ENCODE measurements at places on chromosomes 11 and 22.
A peak's percentile ranks its signal among the peaks of the same experiment; 100 is the strongest.

DNA sequence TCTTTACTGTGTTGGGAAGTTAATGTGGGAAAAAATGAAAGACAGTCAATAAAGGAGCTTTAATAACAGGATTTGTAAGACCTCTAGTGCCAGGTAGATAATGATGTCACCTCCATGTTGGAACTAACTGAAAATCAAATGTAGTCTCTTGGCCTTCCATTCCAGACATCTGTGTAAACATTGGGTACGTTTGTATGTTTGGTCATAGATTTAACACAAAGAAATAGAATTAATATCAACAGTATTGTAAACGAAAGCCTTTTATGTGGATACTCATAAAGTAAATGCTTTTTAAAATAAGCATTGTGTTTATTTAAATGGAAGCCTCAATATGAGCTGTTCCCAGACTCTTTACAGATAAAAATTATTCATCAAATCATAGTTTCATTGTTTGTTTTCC is 605.7 kb downstream of the METTL15 start:
- DNase-seq, result no peak

DNA sequence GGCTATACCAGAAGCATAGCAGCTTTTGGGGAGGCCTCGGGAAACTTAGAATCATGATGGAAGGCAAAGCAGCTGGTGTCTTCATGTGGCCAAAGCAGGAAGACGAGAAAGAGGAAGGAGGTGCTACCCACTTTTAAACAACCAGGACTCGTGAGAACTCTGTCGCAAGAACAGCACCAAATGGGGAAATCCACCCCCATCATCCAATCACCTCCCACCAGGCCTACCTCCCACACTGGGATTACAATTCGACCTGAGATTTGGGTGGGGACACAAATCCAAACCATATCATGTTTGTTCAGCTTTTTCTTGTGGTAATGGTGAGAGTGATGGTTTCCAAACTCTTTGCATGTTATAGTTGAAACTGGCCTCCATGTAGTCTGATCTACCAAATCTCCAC is 32.5 kb upstream of the OR10D3 start:
- DNase-seq, result no peak

DNA sequence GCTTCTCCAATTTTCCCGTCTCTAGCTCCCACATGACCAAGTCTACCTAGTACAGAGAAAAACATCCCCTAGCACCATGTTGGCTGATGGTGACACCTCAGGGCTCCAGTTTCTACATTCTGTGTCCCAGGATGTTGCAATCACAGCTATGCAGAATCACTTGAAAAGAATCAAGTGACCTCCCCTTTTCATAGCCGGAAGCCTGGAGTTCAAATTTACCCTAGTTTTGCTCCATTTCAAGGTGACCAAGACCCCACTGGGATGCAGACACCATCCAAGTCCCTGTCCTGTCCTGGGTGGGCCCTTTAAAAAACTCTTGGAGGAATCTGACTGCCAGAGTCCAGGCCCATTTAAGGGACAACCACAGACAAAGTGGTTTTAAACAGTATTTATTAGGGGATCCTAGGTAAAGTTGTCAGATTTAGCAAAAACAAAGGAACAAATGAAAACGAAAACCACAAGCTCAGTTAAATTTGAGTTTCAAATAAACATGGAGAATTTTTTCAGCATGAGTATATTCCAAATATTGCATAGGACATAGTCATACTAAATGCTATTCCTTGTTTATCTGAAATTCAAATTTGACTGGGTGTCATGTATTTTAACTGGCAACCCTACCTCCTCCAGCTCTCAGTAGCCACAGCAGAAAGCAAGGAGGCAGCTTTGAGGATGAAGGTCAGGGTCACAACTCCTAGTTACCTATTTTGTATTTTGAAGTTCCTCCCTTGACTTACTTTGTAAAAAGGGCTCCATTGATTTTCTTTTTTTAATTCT is 52.4 kb downstream of the MIAT start:
- no peak for DNase-seq

GRCh38 chr22:26508148-26508547 is 4.1 kb downstream of the TFIP11 start:
- no peak for DNase-seq

DNA sequence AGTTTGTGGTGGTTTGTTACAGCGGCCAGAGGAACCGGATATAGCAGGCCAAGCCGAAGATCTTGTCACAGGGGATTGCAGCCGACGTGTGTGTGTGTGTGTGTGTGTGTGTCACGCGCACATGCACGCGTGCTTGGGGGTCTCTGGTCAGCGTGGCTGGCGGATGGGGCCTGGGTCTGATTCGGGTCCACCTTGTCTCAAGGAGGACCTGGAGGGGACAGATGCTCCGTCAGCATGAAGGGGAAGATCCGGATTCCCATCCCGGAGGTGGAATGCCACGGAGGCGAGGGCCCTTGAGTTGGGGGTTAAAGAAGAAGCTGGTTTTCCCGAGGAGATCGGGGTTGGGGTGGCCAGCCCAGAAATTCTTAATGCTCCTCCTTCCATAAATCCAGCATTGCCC is 1237.8 kb downstream of the BRD1 start:
- no peak for DNase-seq

DNA sequence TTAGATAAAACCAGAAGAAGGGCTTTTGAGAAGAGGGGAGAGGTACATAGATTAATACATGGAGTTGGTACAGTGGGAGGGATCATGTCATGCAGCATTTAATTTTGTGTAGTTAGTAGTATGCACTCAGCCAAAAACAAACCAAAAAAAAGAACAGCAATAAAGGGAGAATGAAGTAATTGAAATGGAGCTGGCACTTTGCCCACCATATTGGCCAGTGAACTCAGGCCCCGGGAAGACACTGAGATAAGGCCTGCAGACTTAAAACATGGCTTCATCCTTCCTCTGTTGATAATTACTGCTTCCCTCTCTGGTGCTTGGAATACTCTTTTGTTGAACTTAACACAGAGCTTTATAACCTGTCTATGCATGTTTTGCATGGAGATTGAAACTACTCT is 3.1 kb downstream of the PANX1 start:
- DNase-seq, result no peak

GRCh38 chr11:111944139-111944538 is 7.0 kb downstream of the DIXDC1 start:
- no peak for DNase-seq

- DNase-seq, result no peak
These were observed 45.3 kb downstream of the RTL6 start for GRCh38 chr22:44452531-44453420.

- DNase-seq, result peak; percentile 81
These were observed 22.2 kb upstream of the NAP1L4 start for GRCh38 chr11:3014057-3014938.

DNA sequence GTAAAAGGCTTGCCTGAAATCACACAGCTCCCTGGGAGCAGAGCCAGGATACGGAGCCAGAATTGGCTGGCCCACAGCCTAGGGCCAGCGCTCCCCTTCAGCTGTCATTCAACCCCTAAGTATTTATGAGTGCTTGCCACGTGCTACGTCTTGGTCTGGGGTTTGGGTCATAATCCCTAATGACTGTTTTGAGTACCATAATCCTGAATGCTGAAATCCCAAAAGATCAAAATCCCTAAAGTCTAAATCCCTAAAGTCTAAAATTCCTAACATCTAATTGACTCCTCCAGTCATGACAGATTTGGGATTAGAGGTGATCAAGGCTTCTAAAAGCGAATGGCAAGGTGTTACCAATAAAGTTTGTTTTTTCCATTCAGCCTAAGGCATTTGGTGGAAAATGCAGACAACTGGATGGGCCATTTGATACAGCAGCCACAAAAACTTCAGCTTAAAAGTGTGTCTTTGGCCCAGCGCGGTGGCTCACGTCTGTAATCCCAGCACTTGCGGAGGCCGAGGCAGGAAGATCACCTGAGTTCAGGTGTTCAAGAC is 59.8 kb upstream of the PRR5 start:
- DNase-seq, result no peak

DNA sequence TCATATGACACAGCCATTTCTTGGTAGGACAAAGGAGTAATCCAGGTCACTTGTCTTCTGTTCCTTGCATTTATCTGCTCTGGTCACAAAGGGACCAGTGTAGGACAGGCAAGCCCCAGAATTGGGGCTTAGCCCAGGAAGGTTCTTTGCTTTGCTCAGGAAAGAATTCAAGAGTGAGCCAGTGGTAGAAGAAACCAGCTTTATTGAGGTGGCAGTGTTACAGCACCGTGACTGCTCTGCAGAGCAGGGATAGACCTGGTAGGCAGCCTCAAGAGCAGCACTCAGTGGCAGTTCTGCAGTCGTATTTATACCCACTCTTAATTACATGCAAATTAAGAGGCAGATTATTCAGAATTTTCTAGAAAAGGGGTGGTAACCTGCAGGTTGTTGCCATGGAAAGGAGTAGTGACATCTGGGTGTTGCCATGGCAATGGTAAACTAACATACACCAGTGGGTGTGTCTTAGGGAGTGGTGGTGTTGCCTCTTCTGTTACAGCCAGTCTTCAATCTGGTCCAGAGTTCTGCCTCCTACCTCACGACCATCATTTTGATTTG is 84.9 kb upstream of the RAB1B start:
- peak; percentile 6 for DNase-seq
